ENCODE measurements at places on chromosomes 3 and 15. TPM values are rescaled to one million over a fixed set of nuclear protein-coding genes. Genes with fewer than 3 reads are reported as not detected.

DNA sequence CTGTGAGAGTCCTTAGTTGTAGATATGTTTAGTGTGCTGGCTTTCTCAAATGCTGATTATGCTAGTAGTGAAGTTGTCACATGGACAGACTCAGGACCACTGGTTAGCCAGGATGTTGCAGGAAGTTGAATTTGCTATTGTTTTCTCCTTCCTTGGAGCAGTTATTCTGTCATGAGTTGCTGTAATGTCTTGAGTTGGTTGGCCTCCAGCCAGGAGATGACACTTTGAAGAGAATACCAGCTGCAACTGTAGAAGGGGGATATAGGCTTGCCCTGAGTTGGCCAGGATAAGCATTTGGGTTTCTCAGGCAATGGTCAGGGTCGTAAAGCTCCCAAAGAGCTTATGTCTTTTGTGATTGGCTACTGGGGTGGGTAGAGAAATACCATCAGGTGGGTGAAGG is 206.7 kb downstream of the ZNF621 start:
- DNase-seq: no peak

DNA sequence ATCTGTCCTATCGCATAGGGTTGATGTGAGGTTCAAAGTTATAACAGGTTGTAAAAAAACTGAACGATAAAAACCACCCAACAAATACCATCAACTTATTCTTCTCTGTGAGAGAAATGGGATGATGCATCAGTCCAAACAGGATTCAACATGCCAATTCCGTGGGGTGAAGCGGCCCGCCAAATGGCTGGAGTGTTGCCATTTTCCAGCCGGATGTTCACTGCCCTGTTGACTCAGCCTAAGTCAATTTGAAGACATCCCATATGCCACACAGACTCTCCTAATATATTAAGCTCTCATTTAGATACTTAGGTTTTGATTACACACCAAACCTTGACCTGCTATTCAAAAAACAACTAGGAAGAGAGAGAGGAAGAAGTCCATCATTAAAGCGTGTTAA is 311.1 kb downstream of the VPS13C start:
- no peak for DNase-seq

DNA sequence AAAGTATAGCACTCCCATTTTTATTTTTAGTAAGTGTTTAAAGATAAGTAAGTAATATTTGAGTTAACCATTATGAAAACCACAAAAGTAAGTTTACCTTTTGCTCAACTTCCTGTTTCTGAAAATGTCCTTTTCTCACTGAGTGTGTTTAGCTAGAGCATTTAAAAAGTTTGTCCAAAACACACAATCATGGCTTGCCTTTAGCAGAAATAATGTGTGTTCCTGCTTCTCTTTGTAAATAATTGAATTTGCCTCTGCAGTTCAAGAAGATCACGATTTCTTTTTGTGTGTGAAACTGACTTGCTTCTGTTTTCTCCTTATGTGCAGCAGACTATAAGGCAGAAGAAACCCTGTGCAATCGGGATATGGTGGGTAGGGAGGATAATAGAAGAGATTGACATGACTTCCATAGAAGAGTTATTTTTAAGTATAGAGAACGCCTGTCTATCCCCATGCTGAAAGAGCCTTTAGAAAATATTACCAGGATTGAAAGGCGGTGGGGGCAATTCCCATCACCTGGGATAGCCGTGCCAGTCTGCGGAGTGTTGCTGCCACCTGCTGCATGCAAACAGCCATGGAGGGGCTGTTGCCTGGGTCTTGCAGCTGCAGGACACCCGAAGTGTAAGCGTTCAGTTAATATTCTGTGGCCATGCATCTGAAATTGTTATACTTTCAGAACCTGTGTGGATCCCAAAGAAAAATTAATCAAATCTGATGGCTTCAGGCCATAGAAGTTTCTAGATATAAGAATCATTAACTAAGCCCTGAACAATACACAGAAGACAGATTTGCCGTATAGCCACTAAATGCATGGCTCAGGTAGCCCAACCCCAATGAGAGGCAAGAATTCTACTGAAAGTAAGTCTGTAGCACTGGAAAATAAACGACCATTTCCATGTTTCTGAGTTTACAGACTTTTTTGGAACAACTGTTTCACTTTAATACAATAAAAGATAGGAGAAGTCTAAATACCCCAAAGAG is 2.4 kb upstream of the CD96 start:
- peak; percentile 14 for DNase-seq

DNA sequence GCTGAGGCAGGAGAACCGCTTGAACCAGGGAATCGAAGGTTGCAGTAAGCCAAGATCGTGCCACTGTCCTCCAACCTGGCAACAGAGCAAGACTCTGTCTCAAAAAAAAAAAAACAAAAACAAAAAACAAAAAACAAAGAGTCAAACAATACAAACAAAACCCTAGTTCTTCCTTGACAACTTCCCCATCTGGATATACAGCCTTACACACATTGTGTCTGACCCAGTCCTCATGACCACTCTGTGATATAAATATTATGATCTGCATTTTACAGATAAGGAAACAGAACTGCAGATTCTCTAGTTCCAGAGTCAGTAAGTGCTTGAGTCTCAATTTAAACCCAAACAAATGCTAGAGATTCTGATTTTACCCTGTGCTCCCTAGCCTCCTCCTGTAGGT is 4.8 kb upstream of the ESYT3 start:
- DNase-seq: no peak

GRCh38 chr3:108114423-108115065 is 23.7 kb upstream of the CD47 start:
- no peak for DNase-seq

DNA sequence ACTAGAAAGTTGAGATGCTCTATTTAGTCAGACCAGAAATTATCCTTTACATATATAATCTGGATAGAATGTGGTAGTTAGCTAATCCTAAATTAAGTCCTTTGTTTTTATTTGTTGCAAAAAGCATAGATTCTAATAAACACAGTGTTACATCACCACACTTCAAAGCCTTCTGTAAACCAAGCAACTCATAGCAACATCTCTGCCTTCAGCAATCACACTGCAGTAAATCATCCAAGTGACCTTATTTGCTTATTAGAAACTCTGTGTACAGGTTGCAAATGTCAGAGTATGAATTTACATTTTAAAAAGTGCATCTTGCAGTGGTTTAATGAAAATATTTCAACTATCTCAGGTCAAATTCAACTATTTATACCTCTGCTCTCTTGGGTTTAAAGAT is 242.5 kb downstream of the GBE1 start:
- DNase-seq: no peak

- DNase-seq: no peak
Measured at GRCh38 chr3:197343656-197344408, 45.4 kb upstream of the DLG1 start.

GRCh38 chr3:26015752-26016151 is 225.9 kb downstream of the OXSM start:
- DNase-seq: no peak

Gene POC1A
- 32.1 TPM for total RNA-seq

Gene P2RY14
- total RNA-seq: not detected

All from Caki2 (cell line).